GM12892 (cell line): ENCODE measurements at places on chromosomes 7 and 10.

DNA sequence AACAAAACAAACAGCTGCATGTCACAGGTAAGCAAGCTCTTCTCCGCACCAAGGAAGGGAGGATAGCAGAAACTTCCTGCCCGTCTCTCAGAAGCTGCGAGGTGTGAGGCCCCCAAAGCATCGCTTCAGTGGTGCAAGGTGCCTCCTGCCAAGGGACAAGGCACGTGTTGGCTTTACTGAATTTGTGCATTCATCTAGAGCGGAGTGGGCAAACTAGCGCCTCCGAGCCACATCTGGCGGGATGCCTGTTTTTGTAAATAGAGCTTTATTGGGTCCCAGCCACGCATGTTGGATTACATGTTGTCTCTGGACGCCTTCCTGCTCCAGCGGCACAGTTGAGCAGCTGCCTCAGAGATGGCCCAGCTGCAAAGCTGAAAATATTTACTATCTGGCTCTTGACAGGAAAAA is 27.7 kb downstream of the PHYH start:
- DNase-seq, result no peak

GRCh38 chr7:36904802-36905201 is 180.5 kb upstream of the AOAH start:
- no peak for DNase-seq

GRCh38 chr7:25348104-25348503 is 119.8 kb upstream of the NPVF start:
- no peak for DNase-seq

- DNase-seq, result no peak
Measured at GRCh38 chr10:62788861-62789467, 15.6 kb upstream of the ADO start.

DNA sequence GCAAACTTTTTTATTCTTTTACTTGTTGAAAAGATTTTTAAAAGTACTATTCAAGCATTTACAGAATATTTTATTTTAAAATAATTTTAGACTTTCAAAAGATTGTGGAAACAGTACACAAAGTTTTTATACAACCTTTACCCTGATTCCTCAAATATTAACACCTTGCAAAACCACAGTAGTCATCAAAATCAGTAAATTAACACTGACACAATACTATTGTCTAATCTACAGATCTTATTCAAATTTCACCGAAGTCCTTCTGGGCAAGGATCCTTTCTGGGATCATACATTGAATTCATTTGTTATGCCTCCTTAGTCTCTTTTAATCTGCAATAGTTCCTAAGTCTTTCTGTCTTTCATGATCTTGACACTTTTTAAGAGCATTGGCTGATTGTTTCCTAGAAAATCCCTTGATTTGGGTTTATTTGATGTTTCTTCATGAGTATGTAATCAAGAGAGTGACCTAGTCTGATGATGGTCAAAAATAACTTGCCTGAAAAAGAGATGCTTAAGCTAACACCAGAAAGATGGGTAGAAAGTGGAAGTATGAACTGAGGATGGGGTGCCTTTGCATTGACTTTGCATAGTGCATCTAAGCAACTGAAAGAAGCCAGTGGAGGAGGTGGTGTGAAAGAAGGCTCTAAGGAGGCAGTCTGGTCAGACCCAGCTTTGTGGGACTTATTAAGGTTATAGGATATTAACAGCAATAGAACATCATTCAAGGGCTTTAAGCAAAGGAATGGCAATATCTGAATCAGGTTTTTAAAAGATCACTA is 9.7 kb downstream of the STAMBPL1 start:
- DNase-seq, result no peak

DNA sequence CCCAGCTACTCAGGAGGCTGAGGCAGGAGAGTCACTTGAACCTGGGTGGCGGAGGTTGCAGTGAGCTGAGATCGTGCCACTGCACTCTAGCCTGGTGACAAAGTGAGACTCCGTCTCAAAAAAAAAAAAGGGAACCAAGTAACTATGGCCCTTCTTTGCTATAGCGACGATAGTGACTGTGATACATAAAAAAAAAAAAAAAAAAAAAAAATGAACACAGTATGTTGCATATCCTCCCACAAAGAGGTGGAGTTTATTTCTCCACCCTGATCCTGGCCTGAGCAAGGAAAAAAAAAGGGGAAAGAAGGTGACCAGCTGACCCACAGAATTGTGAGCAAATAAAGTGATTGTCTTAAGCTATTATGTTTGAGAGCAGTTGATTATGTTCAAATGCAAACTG is 42.3 kb upstream of the STEAP1B start:
- DNase-seq, result no peak

DNA sequence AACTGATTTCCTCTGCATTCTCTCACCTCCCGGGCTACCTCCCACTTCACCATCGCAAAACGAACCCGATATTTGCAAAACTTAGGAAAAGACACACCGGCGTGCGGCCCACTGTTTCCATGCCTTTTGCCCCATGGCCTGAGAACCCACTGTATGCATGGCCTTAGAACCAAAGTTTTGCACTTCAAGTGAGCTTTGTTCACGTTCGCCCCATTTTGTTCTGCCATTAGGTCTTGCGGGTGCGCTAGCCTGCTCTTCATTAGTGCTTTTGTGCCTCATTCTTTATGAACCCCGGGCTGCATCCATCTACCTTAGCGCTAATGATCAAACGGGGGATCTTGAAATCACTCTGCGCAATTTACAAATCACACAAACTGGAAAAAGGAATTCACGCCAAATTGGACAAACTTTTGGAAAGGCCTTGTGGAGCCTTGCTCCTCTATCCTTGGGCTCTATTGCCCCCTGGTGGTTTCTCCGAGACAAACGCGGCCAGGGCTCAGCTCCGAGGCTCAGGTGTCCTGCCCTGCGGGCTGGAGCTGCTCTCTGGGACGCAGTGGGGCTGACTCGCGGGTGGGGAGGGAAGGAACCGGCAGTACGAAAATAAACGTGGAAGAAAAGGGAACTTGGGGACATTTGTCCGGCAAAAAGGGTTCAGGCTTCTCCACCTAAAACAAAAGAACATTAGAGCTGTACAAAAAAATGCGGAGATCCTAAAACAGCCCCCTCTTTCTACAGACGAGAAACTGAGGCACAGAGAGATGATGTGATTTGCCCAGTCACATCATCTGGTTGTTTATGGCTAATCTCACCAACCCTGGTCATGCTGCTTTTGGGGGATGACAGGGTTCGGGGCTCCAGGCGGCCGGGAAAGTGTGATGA is 300.4 kb upstream of the NFE2L3 start:
- DNase-seq, result peak; percentile 37

- DNase-seq, result peak; percentile 14
Measured at GRCh38 chr7:28957751-28958234, 337 bp downstream of the TRIL start.

DNA sequence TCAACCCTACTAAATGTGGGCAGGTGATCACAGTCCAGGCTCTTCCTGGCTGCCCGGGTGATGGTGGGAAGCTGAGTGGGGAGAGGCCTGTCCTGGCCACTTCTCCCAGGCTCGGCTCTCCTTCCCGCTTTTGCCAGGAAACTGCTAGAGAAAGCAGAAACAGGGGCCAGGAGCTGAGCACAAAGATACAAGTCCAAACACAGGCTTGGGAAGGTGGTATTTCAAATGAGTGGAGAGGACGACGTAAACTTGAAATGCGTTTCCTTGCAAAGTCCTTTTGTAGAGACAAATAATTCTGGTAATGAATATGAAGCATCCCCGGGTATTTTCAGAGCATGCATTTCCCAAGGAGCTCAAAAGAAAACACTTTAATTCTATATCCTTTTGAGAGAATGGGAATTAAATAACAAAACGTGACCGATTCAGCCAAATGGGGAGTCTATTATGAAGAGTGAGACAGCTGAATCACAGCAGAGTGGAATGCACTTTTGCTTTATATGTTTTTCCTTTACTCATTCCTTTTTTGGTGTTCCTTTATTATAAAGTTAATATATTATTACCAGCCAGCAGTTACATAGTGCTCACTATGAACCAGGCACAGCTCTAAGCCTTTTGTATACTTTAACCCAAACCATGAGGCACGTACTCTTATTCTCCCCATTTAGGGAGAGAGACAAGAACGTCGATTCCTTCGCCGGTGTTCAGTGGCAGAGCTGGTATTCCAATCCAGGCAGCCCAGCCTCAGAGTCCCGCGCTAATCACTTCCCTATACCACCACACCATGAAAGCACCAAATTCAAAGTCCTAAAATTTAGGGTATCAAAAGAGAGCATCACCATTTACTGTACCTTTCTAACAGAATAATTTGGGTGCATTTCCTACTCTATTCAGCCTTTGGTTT is 218.2 kb upstream of the KLF14 start:
- DNase-seq, result no peak

DNA sequence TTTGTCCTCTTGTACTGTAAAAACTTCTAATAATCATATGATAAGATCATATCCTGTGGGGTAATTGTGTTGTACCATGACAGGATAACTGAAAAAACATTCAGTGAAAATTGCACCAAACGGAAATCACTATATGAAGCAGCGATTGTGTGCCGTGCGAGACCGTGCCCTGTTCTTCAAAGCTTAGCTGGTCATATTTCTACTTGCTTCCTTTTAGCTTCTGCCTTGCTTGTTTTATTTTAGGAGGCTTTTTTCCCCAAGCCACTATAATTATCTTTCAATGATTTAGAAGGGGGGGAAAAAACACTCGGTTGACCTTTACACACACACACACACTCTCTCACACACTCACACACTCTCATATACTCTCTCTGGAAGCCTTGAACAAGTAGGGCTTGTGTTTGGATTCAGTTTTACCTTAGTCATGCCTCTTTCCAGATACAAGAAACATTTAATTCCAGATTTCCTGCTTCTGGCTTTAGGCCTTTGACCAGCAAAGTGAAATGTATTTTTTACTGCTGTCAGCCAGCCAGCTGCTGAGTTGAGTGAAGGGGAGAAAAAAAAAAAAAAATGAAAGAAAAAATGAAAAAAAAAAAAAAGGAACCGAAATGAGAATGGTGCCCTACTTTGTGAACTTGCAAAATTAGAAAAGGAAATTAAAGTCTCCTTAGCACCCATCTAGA is 181.4 kb downstream of the ARID5B start:
- no peak for DNase-seq

GRCh38 chr10:31073996-31074721 is 42.5 kb upstream of the ZNF438 start:
- no peak for DNase-seq

DNA sequence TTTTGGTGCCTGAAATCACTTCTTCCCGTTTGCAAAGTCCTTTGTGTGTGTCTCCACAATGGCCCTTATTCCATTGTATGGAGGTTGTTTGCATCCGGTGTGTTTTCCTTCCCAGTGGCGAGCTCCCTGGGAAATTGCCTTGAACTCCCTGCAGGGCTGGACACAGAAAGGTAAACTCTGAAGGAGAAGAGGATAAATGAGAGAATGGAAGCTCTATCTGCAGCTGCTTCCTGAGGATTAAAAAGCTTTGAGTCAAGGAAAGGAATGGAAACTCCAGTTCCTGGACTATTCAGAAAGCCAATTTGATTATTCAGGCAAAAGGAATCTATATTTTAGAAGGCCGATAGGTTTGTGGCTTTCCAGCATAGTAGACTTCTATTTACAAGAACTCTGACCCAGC is 4.4 kb upstream of the GRK5 start:
- DNase-seq, result no peak

GRCh38 chr10:114278884-114279191 is 39.8 kb downstream of the VWA2 start:
- DNase-seq, result no peak

GRCh38 chr7:45700556-45700955 is 126.4 kb downstream of the ADCY1 start:
- no peak for DNase-seq

- no peak for DNase-seq
Measured at GRCh38 chr7:2649991-2650390, 18.2 kb downstream of the TTYH3 start.

GRCh38 chr7:15851201-15851600 is 164.7 kb upstream of the MEOX2 start:
- DNase-seq, result no peak

DNA sequence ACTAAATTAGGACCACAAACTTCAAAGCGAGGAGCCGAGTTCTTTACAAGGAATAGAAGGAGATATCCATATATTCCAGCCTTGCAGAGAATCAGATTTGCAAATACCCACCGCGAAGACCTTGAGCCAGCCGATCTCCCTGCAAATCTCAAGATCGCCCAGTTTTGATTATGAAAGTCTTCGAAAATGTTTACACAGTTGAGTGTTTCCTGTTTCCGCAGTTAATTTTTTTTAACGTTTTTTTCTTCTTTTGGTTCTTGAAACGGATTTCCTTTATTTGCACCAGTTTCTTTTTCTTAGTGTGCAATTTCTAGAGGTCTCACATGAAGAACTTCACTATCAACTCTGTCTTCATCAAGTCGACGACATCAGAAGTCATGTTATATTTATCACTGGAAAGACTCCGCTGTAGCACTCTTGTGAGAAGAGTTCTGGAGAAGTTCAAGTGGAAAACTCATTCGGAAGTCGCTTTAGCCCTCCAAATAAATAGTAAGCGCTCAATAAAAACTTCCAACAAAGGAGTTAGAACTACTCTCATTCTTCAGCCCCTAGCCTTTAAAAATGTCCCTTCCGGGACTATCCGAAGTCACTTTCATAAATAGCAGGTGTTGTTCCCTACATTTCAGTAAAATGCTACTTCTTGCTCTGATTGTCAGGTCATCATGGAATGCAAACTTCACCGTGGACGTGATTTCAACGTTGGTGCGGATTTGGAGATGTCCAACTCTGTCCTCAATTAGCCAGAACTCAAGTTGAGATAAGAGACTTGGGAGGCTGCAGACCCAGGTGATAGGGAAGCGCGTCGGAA is 11.9 kb upstream of the SPAG6 start:
- DNase-seq, result no peak

DNA sequence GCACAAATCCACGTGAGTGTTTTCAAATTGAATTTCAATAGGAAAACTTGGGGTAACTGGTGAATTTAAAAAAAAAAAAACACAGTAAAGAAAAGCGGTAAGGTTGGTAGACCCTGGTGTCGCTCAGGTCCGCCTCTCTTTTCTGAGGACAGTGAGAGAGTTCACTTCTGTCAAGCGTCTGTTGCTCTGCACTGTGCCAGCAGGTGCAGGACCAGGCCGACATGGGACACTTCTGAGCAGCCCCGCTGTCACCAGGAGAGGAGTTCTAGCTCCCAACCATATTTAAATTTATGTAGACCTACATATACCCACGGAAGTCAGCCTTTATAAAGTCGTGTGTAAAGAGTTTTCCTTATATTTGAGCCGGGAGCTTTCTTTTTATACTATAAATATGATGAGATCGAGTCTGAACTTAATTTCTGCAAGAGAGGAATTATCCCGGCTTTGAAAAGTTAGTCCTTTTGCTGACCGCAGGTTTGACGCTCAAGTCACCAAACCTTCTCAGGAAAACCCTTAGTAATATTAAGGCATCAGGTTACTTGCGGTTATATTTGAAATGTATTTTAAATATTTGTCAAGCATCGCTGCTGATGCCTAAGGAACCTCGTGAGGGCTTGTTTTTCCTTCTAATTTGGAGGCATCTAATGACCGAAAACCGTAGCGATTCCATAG is 531 bp downstream of the IKZF1 start:
- DNase-seq, result no peak
